DND-41 (cell line): ENCODE measurements at places on chromosomes 2 and 18.

GRCh38 chr2:80475970-80476369, 171.4 kb upstream of the LRRTM1 start:
- DNase-seq, result no peak

DNA sequence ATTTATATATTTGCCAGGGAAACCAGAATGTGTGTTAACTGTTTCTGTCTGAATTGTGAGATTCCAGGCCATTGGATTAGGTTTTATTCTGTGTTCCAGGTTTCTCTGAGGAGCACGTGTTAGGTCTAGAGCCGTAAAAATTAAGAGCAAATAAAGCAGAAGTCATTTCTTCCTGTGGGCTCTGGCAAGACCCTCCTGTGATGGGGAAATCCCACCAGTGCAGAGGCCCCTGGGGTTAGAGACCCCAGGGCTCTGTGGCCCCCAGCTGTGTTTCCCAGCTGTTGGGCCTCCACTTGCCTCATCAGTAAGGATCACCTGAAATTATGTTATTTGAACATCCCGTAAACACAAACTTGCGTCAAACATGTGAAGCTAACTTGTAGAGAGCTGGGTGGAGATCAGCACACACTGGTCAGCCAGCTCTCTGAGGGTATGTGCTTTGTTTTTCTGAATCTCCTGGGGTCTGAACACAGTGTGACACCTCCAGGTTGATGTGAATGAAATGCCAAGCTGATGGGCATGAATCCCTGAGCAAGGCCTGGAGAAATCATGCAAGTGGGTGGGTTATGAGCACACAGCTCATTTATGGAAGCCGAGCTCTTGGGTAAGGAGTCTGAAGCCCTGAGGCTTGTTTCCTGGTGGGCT, 50.3 kb downstream of the HK2 start:
- no peak for DNase-seq

GRCh38 chr2:238380785-238381184, 45.9 kb upstream of the ASB1 start:
- no peak for DNase-seq

- DNase-seq, result no peak
These were observed 40.2 kb downstream of the EFEMP1 start for GRCh38 chr2:55883357-55883756.

DNA sequence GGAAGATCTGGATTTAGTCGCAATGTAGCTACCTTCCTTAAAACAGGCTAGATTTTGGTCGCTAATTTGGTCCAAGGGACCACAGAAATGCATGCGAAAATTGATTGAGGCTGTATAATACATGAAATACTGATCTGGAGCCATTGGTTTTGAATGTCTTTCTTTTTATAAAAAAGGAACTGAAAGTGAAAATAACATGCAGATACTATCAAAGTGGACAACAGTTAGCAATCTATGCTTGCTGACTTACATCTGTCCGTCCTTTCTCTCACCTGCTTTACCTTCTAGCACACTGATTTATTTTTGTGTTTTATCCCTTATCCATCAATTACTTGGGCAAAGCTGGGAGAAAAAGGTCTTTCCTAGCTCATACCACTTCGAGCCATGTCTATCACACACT, 1459.8 kb upstream of the ACVR2A start:
- no peak for DNase-seq

GRCh38 chr2:72920318-72921087, 3.2 kb downstream of the EMX1 start:
- DNase-seq, result no peak

GRCh38 chr2:168744844-168745243, 57.6 kb upstream of the NOSTRIN start:
- DNase-seq, result no peak
